Heart left ventricle (tissue), 16 donors: ENCODE measurements at places on chromosomes 5 and 9.

GRCh38 chr9:90343366-90343765 is 299.3 kb downstream of the DIRAS2 start:
- DNase-seq, result no peak

GRCh38 chr5:148904440-148904839 is 78.0 kb downstream of the ADRB2 start:
- DNase-seq, result peak; percentile 60

DNA sequence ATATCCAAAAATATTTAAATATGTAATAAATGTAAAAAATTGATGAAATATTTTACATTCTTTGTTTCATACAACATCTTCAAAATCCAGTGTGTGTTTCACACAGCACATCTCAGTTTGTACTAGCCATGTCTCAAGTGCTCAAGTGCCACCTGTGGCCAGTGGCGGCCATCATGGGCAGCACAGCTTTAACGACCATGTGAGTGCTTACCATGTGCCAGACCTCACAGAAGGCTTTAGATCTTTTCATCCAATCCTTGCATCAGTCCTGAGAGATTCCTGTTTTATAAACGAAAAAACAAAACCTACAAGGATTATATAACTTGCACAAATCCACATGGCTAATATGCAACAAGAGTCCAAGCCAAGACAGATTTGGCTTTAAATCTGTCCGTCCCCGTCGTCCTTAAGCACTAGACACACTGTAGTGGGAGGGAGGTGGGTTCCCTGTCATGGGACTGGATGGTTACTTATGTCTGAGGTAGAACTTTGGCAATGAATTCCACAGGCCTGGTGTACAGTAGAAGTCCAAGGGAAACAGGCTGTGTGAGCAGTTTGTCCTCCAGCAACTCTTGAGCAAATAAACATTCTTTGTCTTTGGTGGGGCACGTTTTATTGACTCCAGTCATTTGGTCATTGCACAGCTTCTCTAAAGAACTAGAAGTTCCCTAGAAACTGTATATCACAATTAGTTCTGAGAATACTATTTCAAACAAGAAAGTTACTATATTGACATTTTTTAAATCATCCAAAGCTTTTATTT is 25.0 kb upstream of the F2R start:
- DNase-seq, result no peak

- DNase-seq, result peak; percentile 10
Measured at GRCh38 chr9:93196096-93197055, 12.4 kb downstream of the WNK2 start.

- DNase-seq, result no peak
Measured at GRCh38 chr9:133037775-133038515, 7.1 kb downstream of the GTF3C5 start.

- DNase-seq, result no peak
Measured at GRCh38 chr5:54586336-54586735, 68.8 kb downstream of the SNX18 start.

DNA sequence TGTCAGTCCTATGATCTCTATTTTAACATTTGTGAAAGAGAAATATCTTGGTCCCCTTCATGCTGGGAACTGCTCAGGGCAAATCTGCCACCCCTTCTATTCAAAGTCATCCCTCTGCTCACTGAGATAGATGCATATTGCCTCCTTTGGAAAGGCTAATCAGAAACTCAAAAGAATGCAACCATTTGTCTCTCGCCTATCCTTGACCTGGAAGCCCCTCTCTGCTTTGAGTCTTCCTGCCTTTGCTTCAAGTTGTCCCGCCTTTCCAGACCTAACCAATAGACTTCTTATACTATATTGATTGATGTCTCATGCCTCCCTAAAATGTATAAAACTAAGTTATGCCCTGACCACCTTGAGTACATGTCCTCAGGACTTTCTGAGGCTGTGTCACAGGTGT is 97.0 kb downstream of the PSAT1 start:
- no peak for DNase-seq

- no peak for DNase-seq
Measured at GRCh38 chr5:145971701-145972100, 35.3 kb downstream of the SH3RF2 start.

DNA sequence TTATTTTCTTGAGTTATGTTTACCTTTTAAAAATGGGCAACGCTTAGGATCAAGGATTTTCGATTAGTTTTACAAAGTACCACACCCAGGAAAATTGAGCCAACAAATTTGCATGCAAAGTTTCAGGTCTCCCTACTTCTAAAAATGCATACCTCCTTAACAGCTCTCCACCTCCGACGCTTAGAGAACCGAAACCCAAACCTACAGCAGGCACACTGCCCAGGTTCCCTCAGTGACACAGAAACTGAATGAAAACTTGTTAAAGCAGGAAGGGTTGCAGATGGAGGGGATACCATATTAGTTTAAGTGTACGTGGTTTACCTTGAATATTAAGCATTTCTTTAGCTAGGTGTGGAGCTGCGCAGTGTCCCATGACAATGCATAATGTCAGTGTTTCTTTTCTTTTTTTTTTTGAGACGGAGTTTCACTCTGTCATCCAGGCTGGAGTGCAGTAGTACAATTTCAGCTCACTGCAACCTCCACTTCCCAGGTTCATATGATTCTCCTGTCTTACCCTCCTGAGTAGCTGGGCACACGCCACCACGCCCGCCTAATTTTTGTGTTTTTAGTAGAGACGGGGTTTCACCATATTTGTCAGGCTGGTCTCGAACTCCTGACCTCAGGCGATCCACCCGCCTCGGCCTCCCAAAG is 1.6 kb upstream of the SUB1 start:
- DNase-seq, result no peak

DNA sequence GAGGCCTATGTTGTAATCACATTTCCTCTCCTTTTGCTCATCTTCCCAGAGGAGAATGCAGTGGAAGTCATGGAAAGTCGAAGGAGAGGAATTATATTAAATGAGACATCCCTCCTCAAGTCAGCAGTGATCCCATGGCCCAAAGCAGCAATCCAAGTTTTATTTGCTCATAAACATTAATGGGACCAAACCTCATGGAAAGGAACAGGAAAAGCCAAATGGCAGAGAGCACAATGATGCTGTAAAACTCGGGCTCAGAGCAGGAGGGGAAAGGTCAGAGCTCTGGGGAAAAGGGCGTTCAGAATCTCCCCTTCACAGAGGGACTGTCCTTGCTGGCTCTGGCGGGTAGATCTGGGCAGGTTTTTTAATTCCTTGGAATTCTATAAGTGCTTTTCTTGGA is 175.8 kb downstream of the C5orf15 start:
- DNase-seq, result no peak

GRCh38 chr5:153489611-153490010 is 859 bp upstream of the GRIA1 start:
- DNase-seq, result no peak

DNA sequence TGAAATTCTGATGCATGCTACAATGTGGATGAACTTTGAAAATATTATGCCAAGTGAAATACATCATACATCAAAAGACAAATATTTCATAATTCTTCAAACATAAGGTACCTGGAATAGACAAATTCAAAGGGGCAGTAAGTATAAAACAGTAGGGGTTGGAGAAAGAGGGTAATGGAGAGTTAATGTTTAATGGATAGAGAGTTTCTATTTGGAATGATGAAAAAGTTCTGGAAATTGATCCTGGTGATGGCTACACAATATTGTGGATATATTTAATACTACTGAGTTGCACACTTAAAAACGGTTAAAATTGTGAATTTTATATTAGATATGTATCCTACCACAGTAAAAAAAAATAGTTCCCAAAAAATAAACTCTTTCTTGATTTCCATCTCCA is 14.6 kb upstream of the CNTLN start:
- DNase-seq, result no peak

GRCh38 chr5:128378196-128378595 is 159.8 kb downstream of the FBN2 start:
- no peak for DNase-seq

- no peak for DNase-seq
Measured at GRCh38 chr5:173733831-173734501, 117.5 kb upstream of the BOD1 start.

DNA sequence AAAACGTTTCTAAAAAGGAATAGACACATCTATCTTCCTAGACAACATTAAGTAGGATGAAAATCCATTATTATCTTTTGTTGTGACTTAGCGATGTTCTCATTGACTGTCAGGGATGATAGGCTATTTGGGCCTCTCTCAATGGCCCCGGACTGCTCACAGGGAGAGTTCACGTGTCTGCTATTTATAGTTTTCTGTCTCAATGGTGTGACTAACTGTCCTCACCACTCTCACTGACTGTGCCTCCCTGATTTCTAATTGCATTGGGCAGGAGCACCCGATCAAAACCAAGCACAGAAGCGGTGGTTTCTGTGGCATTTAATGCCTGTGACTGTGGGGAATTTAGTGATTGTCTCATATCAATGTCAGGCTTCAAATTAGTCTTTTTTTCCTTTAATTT is 286.7 kb upstream of the KLF9 start:
- DNase-seq, result no peak

- no peak for DNase-seq
Measured at GRCh38 chr5:61299261-61299681, 32.8 kb upstream of the ZSWIM6 start.

DNA sequence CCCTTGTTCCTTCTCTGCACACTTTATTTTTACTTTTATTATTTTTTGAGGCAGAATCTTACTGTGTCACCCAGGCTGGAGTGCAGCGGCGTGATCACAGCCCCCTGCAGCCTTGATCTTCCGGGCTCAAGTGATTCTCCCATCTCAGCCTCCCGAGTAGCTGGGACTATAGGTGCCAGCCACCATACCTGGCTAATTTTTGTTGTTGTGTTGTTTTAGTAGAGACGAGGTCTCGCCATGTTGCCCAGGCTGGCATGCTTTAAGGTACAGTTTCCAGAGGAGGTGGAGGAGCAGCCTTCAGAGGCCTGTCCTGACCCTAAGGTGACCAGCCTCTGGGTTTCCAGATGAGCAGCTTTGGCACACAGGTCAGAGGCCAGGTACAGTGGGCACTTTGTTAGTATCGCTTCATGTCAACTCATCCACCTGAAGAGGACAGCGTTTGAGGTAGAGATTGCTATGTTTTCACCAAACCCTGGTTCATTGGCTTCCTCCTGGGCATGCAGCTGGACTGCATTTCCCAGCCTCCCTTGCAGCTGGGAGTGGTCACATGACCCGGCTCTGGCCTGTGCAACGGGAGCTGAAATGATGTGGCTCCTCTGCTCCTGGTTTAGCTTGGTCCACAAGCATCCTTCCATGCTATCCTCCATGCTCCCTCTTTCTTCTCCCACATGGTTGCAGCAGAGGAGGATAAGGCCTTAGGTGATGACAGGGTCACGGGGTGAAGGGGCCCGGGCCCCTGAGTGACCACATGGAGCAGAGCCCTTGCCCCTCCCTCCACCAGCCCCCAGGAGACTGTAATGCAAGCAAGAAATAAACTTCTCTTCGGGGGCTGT is 139.3 kb upstream of the IER5L start:
- DNase-seq, result peak; percentile 36

DNA sequence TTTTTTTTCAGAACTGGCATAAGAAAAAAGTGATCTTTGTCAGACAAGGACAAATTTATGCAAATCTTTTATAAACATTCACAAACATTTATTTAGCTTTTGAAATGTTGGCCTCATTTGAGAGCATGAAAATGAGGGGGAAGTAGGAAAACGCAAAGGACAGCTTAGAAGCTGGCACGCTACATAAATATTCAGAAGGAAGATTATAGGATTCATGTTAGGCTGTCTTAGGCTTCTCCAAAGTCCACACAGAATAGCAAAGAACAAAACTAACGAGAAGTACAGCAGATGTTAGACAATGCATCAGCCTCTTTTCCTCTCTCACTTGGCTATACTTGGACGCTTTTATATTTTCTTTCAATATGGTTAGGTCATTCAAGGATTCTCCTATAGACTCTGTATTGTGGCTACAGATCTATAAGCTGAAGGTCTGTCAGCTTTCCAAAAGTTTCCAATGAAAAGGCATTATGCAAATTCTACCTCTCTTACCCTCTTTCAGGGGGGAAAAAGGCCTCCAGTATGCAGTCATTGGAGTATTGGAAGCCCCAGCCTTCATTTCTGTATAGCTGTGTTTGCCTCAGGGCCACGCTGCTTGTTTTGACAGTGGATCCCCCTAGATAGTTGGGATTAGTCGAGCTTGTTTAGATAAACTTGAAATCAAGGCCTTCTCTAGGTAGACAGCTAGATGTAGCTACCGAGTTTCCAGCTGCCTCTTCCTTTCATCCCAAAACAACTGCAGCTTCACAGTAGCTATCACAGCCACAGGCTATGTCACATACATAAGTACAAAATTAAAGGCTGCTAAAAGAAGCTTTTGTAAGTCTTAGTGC is 153.0 kb downstream of the DENND1A start:
- no peak for DNase-seq

DNA sequence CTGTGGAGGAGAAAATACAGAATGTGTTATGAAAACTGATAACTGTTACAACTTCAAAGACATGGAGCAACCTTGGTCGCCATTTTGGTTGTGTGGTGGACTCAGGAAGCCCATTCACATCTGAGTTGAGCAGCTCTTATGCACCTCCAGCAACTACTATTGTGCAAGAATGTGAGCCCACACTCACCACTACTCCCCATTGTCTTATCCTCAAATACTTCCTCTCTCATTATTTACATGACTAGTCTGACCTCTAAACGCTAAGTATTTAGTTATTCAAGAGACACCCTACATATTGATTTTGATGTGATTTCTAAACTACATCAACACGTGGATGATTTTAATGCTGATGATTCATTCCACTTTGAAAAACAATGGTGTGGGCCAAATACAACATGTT is 516.6 kb upstream of the CLINT1 start:
- no peak for DNase-seq

DNA sequence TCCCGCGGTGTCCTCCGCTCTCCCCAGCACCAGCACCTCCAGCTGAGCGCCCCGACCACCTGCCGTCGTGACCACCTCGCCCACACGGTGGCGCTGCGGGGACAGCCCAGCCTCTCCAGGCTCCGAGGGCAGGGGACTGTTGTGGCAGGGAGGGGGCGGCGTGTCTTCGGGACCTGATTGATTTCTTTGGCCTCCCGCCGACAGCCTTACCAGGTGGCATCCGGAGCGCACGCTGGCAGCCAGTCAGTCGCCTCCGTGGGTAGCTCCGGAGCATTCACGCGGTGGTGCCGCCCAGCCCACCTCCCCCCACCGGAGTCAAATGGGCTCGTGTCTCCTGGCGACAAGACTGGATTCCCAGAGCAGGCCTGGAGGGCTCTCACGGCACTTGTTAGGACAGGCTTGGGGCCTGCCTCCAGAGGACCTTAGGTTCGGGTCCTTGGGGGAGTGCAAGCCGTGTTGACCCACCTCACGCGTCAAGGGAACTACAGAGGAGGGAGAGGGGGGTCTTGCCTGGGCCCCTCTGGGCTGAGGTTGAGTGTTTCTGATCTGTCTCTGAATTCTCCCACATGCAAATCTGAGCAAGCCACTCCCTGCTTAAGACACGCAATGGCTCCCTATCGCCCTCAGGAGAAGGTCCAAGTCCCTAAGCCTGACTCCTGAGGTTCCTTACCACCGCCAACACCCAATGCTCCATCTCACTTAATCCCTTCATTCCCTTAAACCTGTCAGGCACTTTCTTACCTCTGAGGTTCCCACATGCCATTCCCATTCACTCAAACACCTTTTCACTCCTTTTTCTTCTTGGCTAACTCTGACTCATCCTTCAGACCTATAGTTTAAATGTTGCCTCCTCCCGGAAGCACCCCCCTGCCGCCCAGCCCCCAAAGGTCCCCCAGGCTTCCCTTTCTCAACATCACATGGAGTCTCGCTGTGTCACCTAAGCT is 51.2 kb upstream of the GGTA1 start:
- DNase-seq, result peak; percentile 85
